Stimulated activated CD8-positive, alpha-beta memory T cell treated with anti-CD3 and anti-CD28 coated beads, Interleukin-4, amount 100 ng/mL, for 4 hours (primary cell): ENCODE measurements at places on chromosomes 16 and 17.

- no peak for DNase-seq
Measured at GRCh38 chr17:33968350-33969044, 286.6 kb upstream of the CCL2 start.

DNA sequence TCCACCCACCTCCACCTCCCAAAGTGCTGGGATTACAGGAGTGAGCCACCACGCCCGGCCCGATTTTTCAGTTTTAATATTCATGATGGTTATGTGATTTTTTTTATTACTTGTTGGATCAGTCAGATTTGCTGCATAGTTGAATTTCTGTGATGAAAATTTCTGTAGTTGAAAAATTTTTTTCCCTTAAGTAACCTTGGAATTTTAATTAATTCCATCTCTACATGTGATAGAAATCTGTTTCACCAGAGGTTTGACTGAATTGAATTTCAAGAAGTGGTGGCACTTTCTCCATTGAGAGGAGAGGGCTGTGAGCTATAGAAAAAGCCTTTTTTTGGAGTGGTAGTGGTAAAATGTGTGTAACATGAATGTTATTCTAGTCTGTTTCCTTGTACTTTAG lies 24.7 kb downstream of the WIPF2 start:
- DNase-seq = no peak

DNA sequence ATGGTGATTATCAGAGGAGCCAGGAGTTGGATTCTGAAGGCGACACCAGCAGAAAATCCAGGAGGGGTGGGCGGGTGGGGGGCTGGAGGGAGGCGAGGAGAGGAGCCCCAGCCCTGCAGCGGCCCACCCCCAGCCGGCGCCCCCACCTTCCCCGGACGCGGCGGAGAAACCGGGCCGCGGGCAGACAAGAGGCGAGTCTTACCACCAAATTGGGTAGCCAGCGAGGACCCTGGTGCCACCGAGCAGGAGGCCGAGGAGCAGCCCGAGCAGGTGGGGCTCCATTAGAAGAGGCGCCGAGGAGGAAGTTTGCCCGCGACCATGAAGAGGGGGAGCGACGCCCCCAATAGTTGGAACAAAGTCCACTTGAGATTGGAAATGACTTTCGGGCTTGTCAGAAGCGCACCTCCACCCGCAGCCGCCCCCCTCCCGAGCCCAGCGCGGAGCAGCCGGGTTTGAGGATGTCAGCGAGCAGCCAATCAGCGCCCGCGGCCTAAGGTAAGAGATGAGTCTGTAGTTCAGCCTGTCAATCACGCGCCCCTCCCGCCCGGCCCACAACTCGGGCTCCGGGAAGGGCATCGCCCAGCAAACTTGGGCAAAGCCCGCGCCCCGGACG lies at the start of gene WNT3:
TSS of gene WNT3 (minus strand) at position 377 of the 613 bp plus-strand sequence. CDS start at position 282, 95 bp downstream.
- peak; percentile 30 for DNase-seq

GRCh38 chr17:8314797-8315763 lies 5.0 kb downstream of the ARHGEF15 start:
- DNase-seq = no peak

DNA sequence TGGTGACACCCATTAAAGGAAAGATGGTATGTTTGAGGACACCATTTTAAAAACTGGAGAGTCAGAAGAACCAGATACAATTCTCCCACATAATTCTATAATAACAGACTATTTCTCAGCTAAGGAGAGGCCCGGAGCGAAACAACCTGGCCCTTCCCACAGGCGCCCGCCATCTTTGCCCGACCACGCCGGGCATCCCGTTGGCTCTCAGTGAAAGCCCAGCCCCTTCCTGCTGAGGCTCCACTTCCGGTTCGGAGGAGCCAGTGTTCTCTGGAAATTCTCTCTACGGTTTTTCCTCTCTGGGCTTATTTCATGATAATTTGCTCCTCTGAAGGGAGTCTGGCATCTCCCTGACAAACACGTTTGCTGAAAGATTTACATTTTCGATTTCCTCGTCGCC lies 175.7 kb downstream of the AXIN2 start:
- no peak for DNase-seq

DNA sequence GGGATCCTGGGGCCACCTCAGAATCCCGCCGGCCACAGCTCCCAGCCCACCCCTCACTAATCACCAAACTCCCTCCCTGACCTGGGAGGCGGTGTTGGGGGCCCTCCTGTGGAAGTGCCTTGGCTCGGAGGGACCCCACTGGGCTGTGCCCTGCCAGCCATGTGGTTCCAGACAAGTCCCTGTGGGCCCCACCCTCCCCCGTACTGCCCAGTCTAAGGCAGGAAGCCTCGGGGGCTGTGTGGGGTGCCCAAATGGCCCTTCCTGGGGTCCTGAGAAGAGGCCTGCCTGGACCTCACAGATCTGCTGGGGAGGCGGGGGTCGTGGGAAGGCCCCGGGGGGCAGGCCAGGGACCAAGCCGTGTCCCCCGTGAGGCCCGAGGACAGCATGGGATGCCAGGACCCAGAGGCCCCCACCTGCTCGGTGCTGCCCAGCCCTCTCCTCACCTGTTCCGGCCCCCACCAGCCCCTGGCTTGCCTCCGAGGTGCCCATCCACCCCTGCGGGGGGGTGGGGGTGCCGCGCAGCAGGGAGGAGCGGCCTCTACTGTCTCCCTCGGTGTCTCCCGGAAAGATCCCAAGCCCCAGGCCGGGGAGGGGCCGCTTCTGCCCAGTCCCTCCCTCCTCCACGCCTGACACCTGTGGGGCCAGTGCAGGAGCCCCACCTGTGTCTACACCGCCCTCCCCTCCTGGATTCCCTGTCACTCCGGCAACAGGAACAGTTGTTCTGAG lies 9.3 kb upstream of the KREMEN2 start:
- no peak for DNase-seq

GRCh38 chr16:86334079-86334635 lies 176.2 kb upstream of the FOXF1 start:
- no peak for DNase-seq

DNA sequence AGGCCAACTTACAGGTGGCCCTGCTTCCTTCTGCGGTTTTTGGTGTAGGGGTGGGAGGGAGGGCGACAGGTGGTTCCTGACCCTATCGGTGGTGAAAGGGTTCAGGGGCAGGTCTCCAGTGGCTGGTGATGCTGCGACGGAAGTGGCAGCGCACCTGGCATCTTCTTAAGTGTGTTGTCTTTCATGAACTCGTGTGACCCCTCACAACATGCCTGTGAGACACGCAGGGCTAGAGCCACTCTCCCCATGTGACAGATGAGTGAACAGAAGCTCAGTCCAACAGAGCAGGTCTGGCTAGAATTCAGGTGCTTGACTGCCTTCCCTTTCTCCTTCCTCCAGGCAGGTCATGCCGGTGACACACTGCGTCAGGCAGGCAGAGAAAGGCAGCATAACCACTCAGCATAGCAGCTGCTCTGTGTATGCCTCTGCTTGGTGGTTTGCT lies 8.0 kb downstream of the TNFAIP1 start:
- no peak for DNase-seq

GRCh38 chr17:10114931-10115535 lies 83.4 kb downstream of the GAS7 start:
- peak; percentile 29 for DNase-seq

GRCh38 chr16:17340804-17341203 lies 130.0 kb downstream of the XYLT1 start:
- no peak for DNase-seq

DNA sequence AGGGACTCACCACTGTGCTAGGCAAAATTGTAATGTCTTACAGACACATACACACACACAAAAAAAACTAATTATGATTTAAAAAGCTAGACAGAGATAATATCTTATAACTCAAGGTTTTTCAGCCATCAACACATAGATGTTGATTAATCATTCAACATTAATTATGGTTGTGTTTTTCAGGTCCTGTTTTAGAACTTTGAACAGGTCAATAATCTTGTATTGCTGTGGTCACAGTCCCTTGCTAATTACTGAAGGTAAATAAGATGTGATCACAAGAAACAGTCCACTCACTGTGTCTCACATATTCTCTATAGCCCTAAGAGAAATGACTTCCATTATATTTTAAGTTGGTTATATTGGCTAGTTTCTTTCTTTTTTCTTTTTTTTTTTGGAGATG lies 32.4 kb upstream of the TENT4B start:
- no peak for DNase-seq

GRCh38 chr16:27471661-27472060 lies 69.7 kb downstream of the IL21R start:
- DNase-seq = no peak

- DNase-seq = no peak
Measured at GRCh38 chr16:7997966-7998365, 592.3 kb downstream of the TMEM114 start.

GRCh38 chr16:68339214-68339613 lies 28.4 kb downstream of the PRMT7 start:
- no peak for DNase-seq

GRCh38 chr16:48498769-48499631 lies 111.0 kb downstream of the N4BP1 start:
- DNase-seq = no peak

DNA sequence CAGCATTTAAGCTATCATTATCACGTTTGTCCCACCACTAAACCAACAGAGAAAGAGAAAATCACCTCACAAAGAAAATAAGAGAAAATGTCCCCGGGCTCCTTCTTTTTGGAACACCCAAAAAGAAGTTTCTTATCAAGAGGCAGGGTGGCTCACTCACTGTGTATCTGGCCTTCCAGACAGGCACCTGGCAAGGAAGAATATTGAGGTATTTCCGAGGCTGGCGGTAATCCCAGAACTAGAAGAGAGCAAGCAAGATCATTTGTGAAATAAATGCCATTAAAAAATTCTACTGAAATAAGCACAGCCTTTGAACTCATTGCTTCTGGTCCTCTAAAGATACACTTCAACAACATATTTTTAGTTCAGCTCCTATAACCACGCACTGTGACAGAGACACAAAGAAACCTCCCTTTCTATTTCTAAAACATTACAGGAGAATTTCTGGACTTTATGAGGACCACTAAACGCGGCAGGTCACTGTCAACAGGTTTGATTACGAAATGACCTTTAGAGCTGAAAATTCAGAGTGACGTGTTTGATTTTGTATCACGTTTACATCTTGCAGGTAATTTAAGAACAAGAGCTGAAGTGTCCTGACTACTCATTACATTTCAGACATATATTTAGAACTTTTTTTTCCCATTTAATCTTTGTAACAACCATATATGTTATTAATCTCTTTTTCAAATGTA lies 61.0 kb downstream of the WDR59 start:
- DNase-seq = no peak

DNA sequence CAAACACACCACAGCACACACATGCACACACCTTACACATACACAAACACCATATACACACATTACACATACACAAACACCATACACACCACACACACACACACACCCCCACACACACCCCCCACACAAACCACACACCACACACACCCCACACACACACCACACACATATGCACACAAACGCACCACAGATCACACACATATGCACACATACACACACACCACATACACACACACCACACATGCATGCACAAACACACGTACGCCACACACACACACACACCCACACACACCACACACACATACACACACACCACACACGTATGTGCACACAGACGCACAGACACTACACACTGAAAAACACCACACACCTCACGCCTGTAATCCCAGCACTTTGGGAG lies 166.0 kb downstream of the AHSP start:
- no peak for DNase-seq

DNA sequence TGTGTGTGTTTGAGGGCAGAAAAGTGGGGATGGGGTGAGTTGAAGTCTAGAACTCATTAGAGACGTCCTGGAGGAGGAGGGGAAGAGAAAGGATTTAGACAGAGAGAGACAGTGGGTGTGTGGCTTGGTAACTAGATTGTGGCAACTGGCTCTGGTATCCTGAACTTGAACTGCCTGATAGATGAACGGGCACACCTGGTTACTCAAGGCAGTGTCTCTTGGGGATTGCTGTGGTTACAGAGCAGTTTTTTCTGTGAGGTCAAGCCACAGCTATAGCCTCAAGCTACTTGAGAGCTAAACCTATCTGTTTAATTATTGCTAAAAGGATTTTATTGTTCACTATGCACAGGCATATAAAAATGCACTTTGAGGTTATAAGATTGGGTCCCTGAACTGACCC lies 29.8 kb upstream of the MYH2 start:
- no peak for DNase-seq
